ENCODE measurements at places on chromosomes 2 and 18.

DNA sequence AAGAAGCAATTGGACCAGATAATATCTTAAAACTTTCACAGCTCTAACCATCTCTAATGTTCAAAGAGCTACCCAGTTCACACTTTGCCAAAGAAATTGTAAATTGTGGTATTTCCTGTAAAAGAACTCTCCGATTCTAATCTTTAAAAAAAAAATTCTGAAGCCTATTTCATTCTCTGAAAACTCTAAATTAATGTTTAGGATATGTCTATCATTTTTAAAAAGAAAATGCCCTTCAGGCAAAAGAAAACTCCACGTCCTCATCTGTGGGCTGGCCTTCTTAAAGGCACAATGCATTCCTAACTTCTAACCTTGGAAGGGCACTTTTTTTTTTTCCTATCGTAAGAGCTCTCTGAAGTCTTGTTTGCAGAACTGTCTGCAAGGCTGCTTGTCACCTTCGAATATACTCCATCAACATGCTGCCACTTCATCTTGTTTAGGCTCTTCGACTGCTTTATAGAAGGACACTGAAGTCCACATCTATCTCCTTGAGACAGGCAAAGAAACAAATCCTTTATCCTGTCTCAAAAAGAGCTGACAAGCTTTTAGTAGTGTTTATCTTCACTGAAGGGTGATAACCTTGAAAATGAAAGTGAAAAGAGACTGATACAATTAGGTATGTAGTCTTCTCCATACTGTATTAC is 124.3 kb upstream of the SLC39A10 start:
- DNase-seq: no peak

DNA sequence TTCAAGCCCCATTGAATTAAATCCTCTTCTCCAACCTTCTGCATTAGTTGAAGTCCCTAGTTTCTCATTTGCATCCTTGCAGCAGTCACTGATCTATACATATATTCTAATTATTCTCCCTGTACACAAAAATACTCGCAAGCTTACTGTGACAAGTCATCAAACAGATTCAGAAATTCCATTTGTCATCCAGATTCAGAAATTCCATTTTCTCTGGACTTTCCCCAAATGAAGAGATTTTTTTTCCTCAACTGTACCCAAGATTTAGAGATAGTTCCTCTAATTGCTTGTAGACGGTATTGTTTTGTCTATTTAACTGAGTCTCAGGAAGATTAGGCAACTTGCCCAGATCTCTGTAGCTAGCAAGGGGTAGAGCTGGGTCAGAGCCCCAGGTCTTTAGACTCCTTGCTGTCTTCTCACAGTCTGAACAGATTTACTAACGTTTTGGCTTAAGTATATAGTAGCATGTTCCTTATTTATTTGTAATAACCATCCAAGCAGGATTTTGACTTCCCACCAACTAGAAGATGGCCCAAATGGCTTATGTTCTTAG is 34.2 kb downstream of the RAB12 start:
- no peak for DNase-seq

DNA sequence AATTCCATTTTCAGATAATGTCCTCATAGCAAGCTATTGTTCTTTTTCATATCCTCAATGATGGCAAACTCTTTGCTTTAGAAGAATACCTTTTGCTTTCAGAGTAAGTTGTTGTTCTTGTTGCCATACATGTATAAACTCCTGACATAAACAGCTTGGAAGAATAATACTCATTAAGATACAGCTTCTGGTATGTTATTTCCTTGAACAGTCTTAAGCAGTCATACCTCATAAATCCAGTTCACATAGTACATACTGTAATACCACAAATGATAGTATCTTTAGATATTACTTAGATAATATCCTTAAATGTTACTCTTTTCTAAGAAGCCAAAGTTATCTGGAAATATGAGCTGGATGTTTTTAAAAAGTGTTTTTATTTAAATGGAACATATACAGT is 23.2 kb downstream of the METTL8 start:
- DNase-seq: no peak

GRCh38 chr2:157468931-157469708 is 25.2 kb upstream of the CYTIP start:
- no peak for DNase-seq

DNA sequence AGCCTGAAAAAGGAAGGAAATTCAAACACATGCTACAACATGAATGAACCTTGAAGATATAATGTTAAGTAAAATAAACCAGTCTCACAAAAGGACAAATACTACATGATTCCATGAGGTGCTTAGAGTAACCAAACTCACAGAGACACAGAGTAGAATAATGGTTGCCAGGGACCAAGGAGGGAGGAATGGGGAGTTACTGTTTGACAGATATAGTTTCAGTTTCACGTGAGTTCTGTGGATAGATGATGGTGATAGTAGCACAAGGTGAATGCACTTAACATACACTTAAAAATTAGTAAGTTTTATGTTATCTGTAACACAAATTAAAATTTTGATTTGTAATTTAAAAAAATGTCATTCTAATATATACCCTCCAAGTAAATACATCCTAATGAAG is 106.9 kb upstream of the ACVR1C start:
- DNase-seq: no peak

DNA sequence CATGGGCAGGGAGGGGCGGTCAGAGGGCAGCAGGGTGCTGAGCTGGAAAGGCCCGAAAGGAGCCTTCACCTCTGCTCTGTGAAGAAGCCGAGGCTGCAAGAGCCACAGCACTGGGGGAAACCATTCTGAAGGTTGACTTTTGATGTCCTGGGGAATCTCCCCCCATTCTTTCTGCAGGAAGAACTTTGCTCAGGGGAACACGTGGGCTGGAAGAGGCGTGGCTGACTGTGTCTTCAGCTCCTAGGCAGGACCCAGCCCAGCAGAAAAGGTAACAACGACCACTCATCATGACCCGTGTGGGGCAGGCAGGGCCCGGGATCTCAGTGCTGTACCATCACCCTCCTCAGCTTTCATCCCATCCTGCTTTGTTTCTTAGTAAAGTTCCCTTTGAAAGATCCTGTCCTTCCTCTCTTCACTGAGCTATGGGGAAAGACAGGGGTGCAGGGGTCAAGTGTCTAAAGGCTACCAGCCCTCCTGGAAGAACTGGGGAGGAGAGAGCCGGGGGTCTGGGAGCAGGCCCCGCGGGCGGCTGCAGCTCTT is 312.7 kb downstream of the CELF4 start:
- no peak for DNase-seq

- DNase-seq: no peak
Observed at GRCh38 chr2:197248623-197249022, 62.0 kb downstream of the ANKRD44 start.

DNA sequence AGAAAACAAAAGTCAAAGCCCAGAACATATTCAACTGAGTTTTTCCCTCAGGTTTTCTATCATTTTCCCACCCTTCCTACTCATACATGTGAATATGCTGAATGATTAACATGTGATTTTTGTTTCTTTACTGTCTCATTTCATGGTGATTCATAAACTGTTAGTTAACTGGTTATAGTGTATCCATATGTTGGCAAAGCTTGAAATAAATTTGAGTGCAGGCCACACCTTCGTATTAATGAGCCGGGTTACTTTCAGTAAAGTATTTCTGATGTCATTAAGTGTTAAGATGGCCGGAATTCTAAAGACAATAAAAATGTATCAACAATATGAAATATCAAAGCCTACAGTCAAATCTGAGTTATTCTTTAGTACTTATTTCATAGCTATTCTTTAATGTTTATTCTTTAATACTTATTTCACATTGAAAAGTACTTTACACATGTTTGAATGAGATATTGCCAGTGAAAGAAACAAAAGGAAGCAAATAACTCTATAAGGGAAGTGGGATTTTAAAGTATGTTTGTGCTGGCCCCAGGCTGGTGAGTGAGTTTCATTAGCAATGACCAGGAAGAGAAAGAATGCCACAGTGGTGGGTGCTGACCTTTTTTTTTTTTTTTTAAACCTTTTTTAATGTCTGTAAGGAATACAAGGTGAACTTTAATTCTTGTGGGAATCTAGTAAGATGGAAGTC is 178.6 kb downstream of the NEDD4L start:
- DNase-seq: no peak

DNA sequence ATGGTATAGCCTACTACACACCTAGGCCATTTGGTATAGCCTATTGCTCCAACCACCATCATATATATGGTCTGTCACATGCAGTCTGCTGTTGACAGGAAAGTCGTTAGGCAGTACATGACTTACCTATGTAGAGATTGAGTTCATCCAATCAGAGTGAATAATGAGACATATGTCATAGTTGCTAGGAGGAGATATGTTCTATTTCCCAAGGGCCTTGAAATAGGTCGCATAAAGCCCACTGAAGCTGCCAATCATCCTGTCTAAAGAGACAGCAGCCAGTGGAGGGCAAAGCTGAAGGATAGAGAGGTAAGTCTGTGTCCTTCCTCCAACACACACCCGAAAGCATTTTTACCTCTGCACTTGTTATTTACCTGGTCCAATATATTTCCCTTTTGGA is 263.4 kb downstream of the PTPRM start:
- DNase-seq: peak; percentile 60

DNA sequence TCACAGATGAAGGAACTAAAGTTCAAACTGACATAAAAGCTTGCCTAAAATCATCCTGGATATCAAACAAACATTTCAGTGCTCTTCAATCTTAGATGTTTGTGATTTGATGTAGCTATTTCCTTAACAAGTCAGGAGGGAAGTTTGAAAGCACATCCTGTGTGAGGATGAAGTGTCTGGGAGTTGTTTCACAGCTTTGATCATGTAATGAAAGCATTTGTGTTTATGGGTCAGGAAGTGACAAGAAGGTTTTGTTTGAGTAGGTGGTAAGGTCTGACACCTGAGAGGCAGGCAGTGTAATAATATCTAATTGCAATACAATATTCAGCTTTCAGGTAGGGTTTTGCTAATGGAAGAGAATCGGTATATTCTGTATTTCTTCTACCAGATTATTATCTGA is 26.0 kb upstream of the CSRNP3 start:
- DNase-seq: no peak

GRCh38 chr2:59440491-59440890 is 1113.0 kb downstream of the BCL11A start:
- no peak for DNase-seq
